ENCODE measurements at places on chromosomes 4 and X. TPM values are rescaled to one million over a fixed set of nuclear protein-coding genes. Genes with fewer than 3 reads are reported as not detected.

- H3K4me3 ChIP-seq = no peak overlapping the region
- no peaks in the 10 kb centered on the region for H3K36me3 ChIP-seq
- H3K27ac ChIP-seq = no peak overlapping the region
Measured at GRCh38 chrX:112668476-112669409, 11.0 kb downstream of the LHFPL1 start.

DNA sequence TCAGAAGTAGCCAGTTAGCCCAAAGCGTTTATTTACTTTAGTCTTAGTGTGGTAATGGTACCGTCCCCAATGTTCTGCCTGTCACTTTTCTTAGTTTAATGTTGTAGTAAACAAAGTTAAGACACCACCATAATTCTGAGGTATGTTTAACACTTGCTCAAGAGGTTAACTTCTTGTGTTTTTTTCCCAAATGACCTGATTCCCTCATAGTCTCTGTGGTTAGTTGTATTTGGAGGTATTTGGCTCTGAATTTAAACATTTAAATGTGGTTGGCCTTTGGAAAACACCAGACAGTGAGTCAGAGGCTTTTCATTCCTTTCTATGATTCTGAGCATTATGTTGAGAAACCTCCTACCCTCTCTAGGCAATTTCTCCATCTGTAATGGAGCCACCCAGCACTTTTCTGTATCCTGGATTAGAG is 47.9 kb downstream of the CXCL1 start:
- no peak overlapping the region for H3K4me3 ChIP-seq
- DNase-seq = no peak
- H3K4me1 ChIP-seq = no peaks in the 10 kb centered on the region
- H3K36me3 ChIP-seq = no peaks in the 10 kb centered on the region
- no peak overlapping the region for H3K27ac ChIP-seq

- no peak overlapping the region for H3K27ac ChIP-seq
- no peaks in the 10 kb centered on the region for H3K27me3 ChIP-seq
- H3K4me1 ChIP-seq = no peaks in the 10 kb centered on the region
- H3K4me3 ChIP-seq = no peak overlapping the region
- no peaks in the 10 kb centered on the region for H3K36me3 ChIP-seq
Measured at GRCh38 chrX:116824785-116825184, 362.0 kb upstream of the CT83 start.

FAM3A gene
- 35.9 TPM for total RNA-seq

GRCh38 chr4:80082693-80083092 is 9.7 kb upstream of the ANTXR2 start:
- peaks cover under 1% of the 10 kb centered on the region for H3K27me3 ChIP-seq
- H3K36me3 ChIP-seq = no peaks in the 10 kb centered on the region
- no peak overlapping the region for H3K27ac ChIP-seq
- no peak for DNase-seq

GRCh38 chr4:48766131-48766792 is 13.8 kb downstream of the FRYL start:
- H3K4me1 ChIP-seq = peaks cover 4% of the 10 kb centered on the region
- DNase-seq = no peak
- no peak overlapping the region for H3K4me3 ChIP-seq
- H3K27me3 ChIP-seq = no peaks in the 10 kb centered on the region

GALNTL6 gene
- total RNA-seq = 1.7 TPM

CYTL1 gene
- total RNA-seq = 0.52 TPM

SMIM14 gene
- total RNA-seq = 32.0 TPM

GRCh38 chr4:142420311-142421095 is 425.6 kb downstream of the INPP4B start:
- no peak overlapping the region for H3K4me3 ChIP-seq
- H3K27ac ChIP-seq = no peak overlapping the region
- DNase-seq = no peak
- H3K27me3 ChIP-seq = no peaks in the 10 kb centered on the region
- no peaks in the 10 kb centered on the region for H3K36me3 ChIP-seq

USP11 gene
- 84.2 TPM for total RNA-seq

CSN1S1 gene
- not detected for total RNA-seq

- H3K27me3 ChIP-seq = no peaks in the 10 kb centered on the region
- H3K4me1 ChIP-seq = peaks cover 6% of the 10 kb centered on the region
- peaks cover 11% of the 10 kb centered on the region for H3K36me3 ChIP-seq
- DNase-seq = no peak
- H3K27ac ChIP-seq = no peak overlapping the region
- H3K4me3 ChIP-seq = no peak overlapping the region
Measured at GRCh38 chrX:49976682-49977197, 54.3 kb downstream of the CLCN5 start.

GRCh38 chr4:3835527-3836405 is 69.6 kb downstream of the ADRA2C start:
- H3K4me1 ChIP-seq = no peaks in the 10 kb centered on the region
- no peak for DNase-seq
- no peak overlapping the region for H3K4me3 ChIP-seq

- no peak overlapping the region for H3K4me3 ChIP-seq
- DNase-seq = no peak
- no peaks in the 10 kb centered on the region for H3K4me1 ChIP-seq
- peak overlapping the region; percentile 66 for H3K27ac ChIP-seq
- peaks cover 3% of the 10 kb centered on the region for H3K36me3 ChIP-seq
Measured at GRCh38 chrX:30875957-30876356, 13.1 kb downstream of the TAB3 start.

MAGEB16 gene
- not detected for total RNA-seq

CENPVL1 gene
- 0.85 TPM for total RNA-seq

DNA sequence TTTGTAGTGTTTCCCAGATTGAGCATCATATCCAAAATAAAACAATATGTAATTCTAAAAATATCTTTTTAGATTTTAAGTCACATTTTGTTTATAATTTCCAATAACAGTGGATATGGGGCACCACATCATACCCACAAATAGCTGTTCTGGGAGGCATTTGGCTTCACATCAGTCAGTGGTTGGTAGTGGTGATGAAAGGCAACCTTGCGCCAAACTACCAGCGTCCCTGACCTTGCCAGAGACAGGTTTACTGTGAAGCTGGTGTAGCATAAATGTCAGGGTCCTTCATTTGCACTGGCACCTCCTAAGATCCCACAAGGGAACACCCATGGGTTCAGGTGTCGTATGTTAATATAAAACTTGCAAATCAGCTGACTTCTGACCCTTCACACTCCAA is 222.2 kb downstream of the DCTD start:
- peaks cover 4% of the 10 kb centered on the region for H3K4me1 ChIP-seq
- peaks cover 15% of the 10 kb centered on the region for H3K36me3 ChIP-seq
- H3K27me3 ChIP-seq = no peaks in the 10 kb centered on the region
- DNase-seq = no peak
- no peak overlapping the region for H3K4me3 ChIP-seq

CT47A7 gene
- total RNA-seq = not detected

- H3K36me3 ChIP-seq = peaks cover 68% of the 10 kb centered on the region
- no peak for DNase-seq
- H3K27ac ChIP-seq = no peak overlapping the region
- no peak overlapping the region for H3K4me3 ChIP-seq
- peaks cover 24% of the 10 kb centered on the region for H3K4me1 ChIP-seq
Measured at GRCh38 chr4:24570574-24571236, 13.6 kb downstream of the DHX15 start.

DNA sequence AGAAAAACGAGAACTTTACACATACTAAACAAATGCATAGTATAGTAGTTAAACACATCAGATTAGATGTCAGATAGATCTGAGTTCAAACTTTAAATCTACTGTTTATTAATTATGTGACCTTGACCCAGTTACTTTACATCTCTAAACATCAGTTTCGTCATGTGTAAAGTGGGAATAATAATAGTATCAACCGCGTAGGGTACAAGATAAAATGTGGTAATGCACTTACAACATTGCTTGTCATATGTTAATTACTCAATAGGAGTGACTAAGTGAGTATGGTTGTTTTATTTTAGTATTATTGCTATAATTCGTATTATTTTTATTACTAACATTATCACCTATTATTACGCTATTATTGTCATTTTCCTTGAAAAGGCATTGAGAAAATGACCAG is 144.2 kb downstream of the KLHL4 start:
- H3K27ac ChIP-seq = no peak overlapping the region
- H3K4me3 ChIP-seq = no peak overlapping the region
- H3K4me1 ChIP-seq = no peaks in the 10 kb centered on the region
- H3K27me3 ChIP-seq = no peaks in the 10 kb centered on the region
- no peaks in the 10 kb centered on the region for H3K36me3 ChIP-seq

OTUD6A gene
- not detected for total RNA-seq

- H3K4me3 ChIP-seq = no peak overlapping the region
- peaks cover 14% of the 10 kb centered on the region for H3K4me1 ChIP-seq
- H3K36me3 ChIP-seq = no peaks in the 10 kb centered on the region
- peaks cover 18% of the 10 kb centered on the region for H3K27me3 ChIP-seq
Measured at GRCh38 chrX:39162322-39162735, 361.1 kb downstream of the MID1IP1 start.
